Hematopoietic multipotent progenitor cell treated with erythropoietin and hydrocortisone succinate and interleukin-3 and kit ligand, for 6 days (in vitro differentiated cells): ENCODE measurements at places on chromosomes 1 and 21.

DNA sequence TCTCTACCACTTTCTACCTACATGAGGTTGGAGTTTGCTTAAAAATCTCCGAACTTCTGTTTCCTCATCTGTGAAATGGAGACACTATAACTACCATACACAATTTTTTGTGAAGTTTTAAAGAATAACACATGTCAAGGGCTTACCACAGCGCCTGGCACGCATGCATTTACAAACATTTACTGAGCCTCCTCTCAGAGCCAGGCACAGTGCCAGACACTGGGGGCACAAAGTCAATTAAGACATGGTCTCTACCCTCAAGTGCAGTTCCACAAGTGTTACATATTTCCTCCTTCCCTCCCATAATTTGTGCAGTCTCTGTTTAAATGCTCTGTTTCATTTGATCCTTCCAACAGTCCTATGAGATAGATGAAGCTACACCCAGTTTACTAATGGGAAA lies 356.4 kb upstream of the ESRRG start:
- no peak for DNase-seq

GRCh38 chr1:183783342-183783741 lies 21.6 kb upstream of the RGL1 start:
- DNase-seq: no peak

GRCh38 chr1:18907917-18908845 lies 5.8 kb upstream of the ALDH4A1 start:
- peak; percentile 96 for DNase-seq

- DNase-seq: no peak
Observed at GRCh38 chr1:8078176-8078671, 52.1 kb upstream of the ERRFI1 start.

DNA sequence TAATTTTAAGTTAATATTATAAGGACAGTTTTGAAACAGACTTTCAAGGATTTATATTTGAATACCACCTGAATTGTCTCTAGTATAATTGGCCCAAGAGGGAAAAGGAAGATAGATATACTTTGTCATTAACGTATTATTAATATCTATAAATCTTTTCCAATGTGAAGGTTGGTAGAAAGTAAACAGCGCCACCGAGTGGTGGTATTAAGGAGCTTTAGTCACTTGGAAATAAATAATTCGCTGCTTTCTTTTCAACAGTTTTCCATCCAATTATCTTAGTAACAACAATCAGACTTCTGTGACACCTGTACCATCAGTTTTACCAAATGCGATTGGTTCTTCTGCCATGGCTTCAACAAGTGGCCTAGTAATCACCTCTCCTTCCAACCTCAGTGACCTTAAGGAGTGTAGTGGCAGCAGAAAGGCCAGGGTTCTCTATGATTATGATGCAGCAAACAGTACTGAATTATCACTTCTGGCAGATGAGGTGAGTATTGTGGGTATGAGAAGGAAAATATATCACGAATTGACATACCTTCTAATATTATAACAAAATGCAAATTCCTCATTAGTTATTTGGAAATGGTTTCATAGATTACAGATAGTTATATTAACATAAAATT lies 37.7 kb downstream of the SH3GLB1 start:
- DNase-seq: peak; percentile 82

GRCh38 chr1:110540891-110541685 lies 22.1 kb upstream of the KCNA10 start:
- DNase-seq: no peak

- DNase-seq: no peak
Observed at GRCh38 chr1:34362949-34363348, 186.2 kb downstream of the C1orf94 start.

DNA sequence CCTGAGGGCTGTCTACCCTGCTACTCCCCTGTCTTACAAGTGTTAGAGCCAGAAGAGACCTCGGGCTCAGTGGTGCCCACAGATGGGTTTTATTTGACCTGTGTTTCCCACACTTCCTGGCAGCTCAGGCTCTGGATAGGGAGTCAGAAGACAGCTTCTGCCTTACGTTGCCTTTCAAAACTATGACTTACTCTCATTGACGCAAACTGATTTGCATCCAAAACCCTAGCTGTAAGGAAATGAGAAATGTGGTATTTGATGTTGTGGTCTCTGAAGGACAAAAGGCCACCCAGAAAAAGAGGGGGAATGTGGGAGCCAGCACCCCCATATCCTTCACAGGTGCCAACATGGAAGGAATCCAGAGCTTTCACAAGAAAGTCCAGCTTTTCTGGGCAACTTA lies 180.2 kb downstream of the ATG4C start:
- DNase-seq: no peak
